ENCODE measurements at places on chromosomes 3 and 15.

DNA sequence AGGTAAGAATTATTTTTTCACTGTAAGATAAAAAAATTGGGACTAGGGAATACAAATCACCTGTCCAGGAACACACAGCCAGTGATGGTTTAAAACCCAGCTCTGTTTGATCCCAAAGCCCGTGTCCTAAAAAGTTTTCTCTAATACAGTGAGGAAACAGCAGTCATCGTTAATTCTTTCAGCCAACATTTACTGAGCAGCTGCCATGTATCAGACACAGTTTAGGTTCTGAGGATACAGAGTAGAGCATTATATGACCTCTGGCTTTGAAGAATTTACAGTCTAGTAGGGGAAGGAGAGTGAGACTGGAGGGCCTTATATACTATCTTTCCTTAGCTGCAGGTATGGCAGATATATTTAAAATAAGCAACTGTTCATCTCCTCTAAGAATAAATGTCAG lies 82.7 kb downstream of the KCNMB2 start:
- no peak for DNase-seq

DNA sequence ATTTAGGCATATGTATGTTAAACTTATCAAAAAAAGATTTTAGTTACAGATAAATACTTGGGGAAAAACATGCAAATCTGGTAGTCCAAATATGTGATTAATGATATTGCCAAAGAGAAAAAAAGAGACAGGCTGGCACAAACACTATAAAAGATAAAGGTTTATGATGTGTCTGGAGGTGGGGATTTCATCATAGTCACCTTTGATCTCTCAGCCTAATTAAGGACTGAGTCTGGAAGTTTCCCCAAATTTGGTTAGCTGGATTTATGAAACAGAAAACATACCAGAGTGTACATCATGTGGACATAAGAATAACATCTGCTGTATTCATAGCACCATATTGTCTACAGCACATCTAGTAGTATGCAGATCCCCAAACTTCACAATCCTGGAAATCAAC lies 157.0 kb downstream of the FGF12 start:
- no peak for DNase-seq

GRCh38 chr3:73633916-73634344 lies 9.2 kb upstream of the PDZRN3 start:
- DNase-seq = no peak

DNA sequence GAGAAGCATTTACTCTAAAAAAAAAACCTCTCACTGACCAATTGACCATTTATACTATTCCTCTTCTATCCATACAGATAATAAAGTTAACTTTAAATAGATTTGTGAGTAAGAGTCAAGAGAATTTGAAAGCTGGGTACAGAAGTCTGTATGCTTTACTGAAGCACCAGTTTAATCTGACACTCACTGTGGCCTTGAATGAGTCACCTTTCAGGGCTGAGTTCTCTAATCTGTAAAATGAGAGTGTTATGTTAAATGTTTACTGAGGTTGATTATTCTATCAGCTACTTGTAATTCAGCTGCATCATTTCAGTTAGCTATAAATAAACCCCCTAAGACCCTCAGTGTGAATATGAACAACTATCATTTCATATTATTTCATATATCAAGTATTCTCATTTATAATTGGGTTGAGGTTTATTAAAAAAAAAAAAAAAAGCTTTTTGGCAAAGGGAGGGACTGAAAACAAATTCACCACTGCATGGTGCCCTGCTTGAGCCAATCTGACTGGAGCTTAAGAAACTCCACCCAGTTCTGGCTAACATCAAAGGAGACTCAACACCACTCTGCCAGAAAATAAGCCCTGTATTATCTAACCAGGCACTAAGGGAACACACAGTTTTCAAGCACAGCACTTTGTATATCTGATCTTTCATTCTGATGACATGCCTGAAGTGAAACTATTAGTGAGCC lies 2.8 kb downstream of the MAP4 start:
- DNase-seq = no peak

DNA sequence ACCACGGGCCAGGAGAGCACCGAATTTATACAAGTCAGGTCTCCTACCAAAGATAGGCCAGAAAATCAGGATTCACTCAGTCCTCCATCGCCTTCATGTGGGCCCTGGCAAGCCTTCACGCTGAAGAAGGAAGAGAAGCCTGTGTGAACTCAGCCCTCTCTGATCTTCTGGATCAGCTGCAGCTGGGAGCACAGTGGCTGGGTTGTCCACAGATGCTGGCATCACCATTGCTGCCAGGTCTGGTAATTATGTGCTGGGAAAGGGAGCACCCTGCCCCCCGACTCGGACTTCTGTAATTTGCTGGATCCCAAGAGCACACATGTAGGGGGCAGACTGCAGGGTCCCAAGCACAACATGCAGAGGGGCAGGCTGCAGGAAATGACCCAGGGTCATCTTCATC lies 12.4 kb upstream of the PDE8A start:
- no peak for DNase-seq

All from WERI-Rb-1 (cell line).